ENCODE measurements at places on chromosomes 1 and 21. TPM values are rescaled to one million over a fixed set of nuclear protein-coding genes. Genes with fewer than 3 reads are reported as not detected.

GRCh38 chr1:102861247-102861646 lies 247.1 kb downstream of the COL11A1 start:
- H3K36me3 ChIP-seq, result no peaks in the 10 kb centered on the region
- DNase-seq, result no peak
- H3K27me3 ChIP-seq, result no peaks in the 10 kb centered on the region
- no peak overlapping the region for H3K4me3 ChIP-seq

- no peaks in the 10 kb centered on the region for H3K4me1 ChIP-seq
- peaks cover 36% of the 10 kb centered on the region for H3K36me3 ChIP-seq
- DNase-seq, result no peak
- H3K27ac ChIP-seq, result no peak overlapping the region
- H3K27me3 ChIP-seq, result no peaks in the 10 kb centered on the region
Observed at GRCh38 chr1:151175041-151175741, 590 bp downstream of the TMOD4 start.

- H3K36me3 ChIP-seq, result peaks cover 2% of the 10 kb centered on the region
- no peak overlapping the region for H3K27ac ChIP-seq
- no peaks in the 10 kb centered on the region for H3K27me3 ChIP-seq
- DNase-seq, result no peak
Observed at GRCh38 chr1:173356191-173356762, 120.9 kb upstream of the PRDX6 start.

- no peak overlapping the region for H3K4me3 ChIP-seq
- no peak for DNase-seq
- H3K27ac ChIP-seq, result no peak overlapping the region
- H3K4me1 ChIP-seq, result peaks cover 17% of the 10 kb centered on the region
- no peaks in the 10 kb centered on the region for H3K36me3 ChIP-seq
- no peaks in the 10 kb centered on the region for H3K27me3 ChIP-seq
Observed at GRCh38 chr1:116855773-116856201, 53.9 kb upstream of the PTGFRN start.

DNA sequence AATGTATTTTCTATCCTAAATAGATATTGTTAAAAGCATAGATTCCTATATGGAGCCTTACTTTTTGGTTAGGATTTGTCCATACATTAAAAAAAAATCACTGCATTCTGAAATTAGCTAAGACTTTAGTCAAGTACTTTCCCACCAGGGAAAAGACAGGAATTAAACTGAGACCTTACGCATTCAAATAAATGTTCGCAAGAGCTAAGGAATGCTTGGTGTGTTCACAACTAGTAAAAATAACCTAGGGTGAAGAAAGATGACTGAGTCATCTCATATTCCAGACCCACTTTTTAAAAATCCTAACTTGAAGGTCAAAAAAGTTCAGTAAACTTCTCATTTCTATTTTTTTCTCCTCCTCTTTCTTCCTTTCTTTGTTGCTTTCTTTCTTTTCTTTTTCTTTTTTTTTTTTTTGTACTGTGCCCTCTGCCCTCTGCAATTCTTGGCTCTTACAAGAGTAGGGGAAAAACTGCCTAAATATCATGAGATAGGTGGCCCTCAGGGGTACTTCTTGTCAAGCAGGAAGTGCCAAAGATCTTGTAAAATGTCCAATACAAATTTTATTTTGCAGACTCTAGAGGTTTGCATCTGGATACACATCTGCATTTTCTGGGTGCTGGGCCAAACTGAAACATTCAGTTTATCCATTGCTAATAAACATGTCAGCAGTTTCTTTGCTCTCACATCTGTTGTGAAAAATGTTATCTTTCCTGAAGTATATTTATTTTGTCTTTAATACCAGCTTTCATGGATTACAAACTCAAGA lies 121.4 kb upstream of the GORAB start:
- peaks cover 2% of the 10 kb centered on the region for H3K27me3 ChIP-seq
- no peaks in the 10 kb centered on the region for H3K36me3 ChIP-seq
- no peak overlapping the region for H3K4me3 ChIP-seq
- H3K4me1 ChIP-seq, result no peaks in the 10 kb centered on the region
- no peak for DNase-seq
- H3K27ac ChIP-seq, result no peak overlapping the region

DNA sequence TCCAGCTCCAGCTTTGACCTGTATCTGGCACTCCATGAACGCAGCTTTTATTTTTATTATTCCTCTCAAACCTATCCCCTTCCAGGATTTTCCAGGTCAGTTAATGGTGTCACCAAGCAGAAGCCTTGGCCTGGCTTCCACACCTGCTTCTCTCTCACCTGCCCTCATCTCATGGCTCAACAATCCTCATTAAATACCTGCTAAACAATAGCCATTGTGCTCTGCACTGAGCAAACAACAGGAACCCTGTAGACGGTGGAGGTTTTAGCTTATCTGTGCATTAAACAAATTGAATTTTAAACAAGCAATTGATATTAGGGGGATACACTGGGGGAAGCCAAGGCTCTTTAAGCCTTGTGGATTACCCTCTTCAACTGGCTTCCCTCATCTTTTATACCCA lies 15.3 kb downstream of the PYCR2 start:
- H3K4me3 ChIP-seq, result no peak overlapping the region
- peak overlapping the region; percentile 61 for H3K27ac ChIP-seq
- H3K4me1 ChIP-seq, result peaks cover 27% of the 10 kb centered on the region
- H3K36me3 ChIP-seq, result peaks cover 3% of the 10 kb centered on the region

GRCh38 chr1:64061430-64062104 lies 141.9 kb upstream of the UBE2U start:
- no peak overlapping the region for H3K4me3 ChIP-seq
- H3K36me3 ChIP-seq, result no peaks in the 10 kb centered on the region

DNA sequence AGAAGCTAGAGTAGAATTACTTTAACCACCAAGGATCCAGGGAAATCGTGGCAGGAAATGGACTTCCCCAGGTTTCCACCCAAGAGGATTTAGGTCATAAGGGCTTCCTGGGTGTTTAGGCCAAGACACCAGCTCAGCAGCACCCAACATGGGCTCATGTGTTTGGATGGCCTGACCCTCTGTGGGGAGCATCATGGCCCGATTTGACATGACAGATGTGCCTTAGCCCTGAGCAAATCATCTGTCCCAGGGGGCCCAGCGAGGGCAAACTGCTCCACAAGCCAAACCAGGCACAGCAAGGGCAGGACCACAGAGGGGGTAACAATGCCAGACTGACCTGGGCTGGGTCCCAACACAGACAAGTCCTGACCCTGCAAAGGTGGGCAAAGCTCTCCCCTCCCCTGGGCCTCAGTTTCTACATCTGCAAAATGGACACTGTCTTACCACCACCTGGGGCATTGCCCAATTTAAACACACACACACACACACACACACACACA lies 232.8 kb downstream of the MATN1 start:
- DNase-seq, result no peak
- no peaks in the 10 kb centered on the region for H3K36me3 ChIP-seq
- no peak overlapping the region for H3K4me3 ChIP-seq
- no peaks in the 10 kb centered on the region for H3K27me3 ChIP-seq
- H3K27ac ChIP-seq, result no peak overlapping the region
- no peaks in the 10 kb centered on the region for H3K4me1 ChIP-seq

- H3K36me3 ChIP-seq, result no peaks in the 10 kb centered on the region
- H3K27me3 ChIP-seq, result peaks cover 1% of the 10 kb centered on the region
- H3K4me1 ChIP-seq, result no peaks in the 10 kb centered on the region
- no peak for DNase-seq
- no peak overlapping the region for H3K4me3 ChIP-seq
- no peak overlapping the region for H3K27ac ChIP-seq
Observed at GRCh38 chr1:36857754-36858153, 176.6 kb downstream of the GRIK3 start.

DNA sequence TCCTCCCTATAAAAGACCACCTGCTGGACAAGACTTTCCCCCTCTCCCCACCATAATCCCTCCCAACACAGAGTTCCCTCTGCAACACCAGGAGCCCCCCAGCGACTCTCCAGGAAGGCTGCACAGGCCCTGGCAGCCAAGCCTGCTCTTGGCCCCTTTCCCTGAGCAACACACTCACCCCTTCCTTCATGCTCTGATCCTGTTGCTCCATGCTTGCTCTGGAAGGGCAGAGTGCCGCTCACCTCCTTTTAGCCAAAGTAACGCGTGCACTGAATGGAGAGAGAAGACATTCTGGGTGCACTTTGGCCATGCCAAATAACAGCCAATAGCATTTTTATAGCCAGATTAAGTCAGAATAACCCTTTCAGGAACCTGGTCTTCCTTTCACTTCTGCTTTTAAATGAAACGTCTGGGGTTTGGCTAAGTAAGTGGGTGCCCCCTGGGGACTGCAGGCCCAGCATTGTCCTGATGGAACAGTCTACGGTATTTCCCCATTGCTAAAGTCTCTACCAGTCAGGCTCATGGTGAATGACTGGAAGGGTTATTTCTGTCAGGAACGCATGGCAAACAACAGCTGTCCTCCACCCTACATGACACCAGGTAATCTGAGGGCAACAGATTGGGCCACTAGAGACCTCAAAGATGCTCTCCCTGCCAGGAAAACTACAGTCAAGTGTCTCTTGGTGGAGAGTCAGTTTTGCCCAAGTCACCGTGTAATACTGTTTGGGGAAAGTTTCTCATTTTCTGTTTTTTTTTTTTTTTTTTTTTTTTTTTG lies at the start of gene SLC2A5:
Gene SLC2A5, minus strand, starts transcription at position 310 of the 775 bp plus-strand sequence. Its CDS starts 99 bp downstream, at position 211.
- peaks cover 13% of the 10 kb centered on the region for H3K4me1 ChIP-seq
- H3K27me3 ChIP-seq, result peaks cover 22% of the 10 kb centered on the region
- H3K27ac ChIP-seq, result no peak within 1 kb of the TSS
- no peak within 1 kb of the TSS for H3K4me3 ChIP-seq

DNA sequence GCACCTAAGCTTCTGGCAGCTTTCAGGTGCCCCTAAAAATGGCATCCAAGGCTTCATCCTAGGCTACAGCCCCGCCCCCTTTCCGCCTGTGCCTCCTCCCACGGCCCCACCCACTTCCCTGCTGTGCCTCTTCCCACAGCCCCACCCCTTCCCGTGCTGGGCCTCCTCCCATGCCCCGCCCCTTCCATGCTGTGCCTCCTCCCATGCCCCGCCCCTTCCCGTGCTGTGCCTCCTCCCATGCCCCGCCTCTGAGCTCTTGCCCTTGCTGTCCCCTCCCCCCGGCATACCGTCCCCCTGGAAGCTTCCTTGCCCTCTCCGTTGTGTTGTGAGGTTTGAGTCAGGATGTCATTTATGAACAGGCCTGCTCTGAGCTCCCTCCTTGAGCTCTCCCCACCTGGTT lies 228.5 kb upstream of the AJAP1 start:
- no peaks in the 10 kb centered on the region for H3K27me3 ChIP-seq
- no peaks in the 10 kb centered on the region for H3K4me1 ChIP-seq
- H3K36me3 ChIP-seq, result no peaks in the 10 kb centered on the region
- H3K4me3 ChIP-seq, result no peak overlapping the region
- no peak for DNase-seq

The RSPO1 gene
- total RNA-seq, result not detected

The POMGNT1 gene
- 32.0 TPM for total RNA-seq

The PALMD gene
- total RNA-seq, result not detected

The WNT3A gene
- total RNA-seq, result not detected

The B3GALT2 gene
- 1.3 TPM for total RNA-seq

The FAM151A gene
- not detected for total RNA-seq

The RHD gene
- total RNA-seq, result not detected

The DLGAP3 gene
- total RNA-seq, result 0.40 TPM

All from activated CD4-positive, alpha-beta T cell treated with anti-CD3 and anti-CD28 coated beads, Interleukin-2, amount 10 ng/mL, durations not matched to agents 7 days and 5 days (primary cell).